Activated CD8-positive, alpha-beta memory T cell treated with anti-CD3 and anti-CD28 coated beads for 36 hours (primary cell): ENCODE measurements at places on chromosomes 4 and X. TPM values are rescaled to one million over a fixed set of nuclear protein-coding genes. Genes with fewer than 3 reads are reported as not detected.

The GNL3L gene
- 94.1 TPM for total RNA-seq

The MAGEA10 gene
- not detected for total RNA-seq

The RFC1 gene
- 103 TPM for total RNA-seq

The KIAA1210 gene
- total RNA-seq = not detected

The USP27X gene
- 1.2 TPM for total RNA-seq
